ENCODE measurements at places on chromosomes 3 and 15.

DNA sequence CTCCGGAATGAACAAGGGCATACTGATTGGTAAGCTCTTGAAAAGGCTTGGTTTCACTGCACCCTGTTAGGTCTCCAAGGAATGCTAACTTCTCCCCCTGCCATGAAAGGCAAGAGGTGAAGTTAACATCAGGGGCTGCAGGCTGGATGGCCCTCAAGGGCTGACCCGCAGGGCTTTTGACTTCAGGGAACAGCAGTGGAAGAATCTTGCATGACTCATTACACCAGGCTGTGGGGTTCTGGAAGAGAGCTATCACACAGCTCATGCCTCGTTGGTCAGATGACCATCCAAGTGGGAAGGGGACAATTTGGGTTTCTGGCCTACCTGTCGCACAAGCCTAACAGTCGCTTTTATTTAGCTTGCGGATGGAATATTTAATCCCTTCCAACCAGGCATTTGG, 23.6 kb upstream of the ATG7 start:
- no peak for DNase-seq

GRCh38 chr3:15743587-15744009, 54.2 kb downstream of the ANKRD28 start:
- DNase-seq: no peak

- no peak for DNase-seq
Observed at GRCh38 chr15:92611995-92612745, 43.4 kb downstream of the FAM174B start.

GRCh38 chr3:172447611-172448579, at the start of gene GHSR:
GHSR (minus strand) TSS chr3:172448456; CDS start chr3:172448413, 43 bp downstream.
- no peak for DNase-seq

- DNase-seq: no peak
Observed at GRCh38 chr3:27185231-27185989, 183.8 kb downstream of the NEK10 start.

DNA sequence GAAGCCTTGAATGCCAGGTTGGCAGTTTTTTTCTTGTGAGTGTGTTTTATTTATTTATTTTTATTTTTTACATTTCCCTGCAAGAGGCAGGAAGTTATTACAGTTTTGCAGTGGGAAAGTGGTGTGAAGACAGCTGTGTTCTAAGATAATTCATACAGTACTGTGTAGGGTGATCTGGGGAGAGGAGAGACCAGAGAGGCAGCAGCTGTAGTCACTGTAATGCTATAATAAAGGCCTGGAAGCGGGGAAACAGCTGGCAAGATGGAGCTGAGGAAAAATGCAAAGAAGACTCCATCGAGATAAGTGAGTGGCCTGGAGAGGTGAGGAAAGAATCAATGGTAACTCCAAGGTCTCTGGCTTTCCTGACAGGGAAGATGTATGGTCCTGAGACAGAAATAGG, 23.1 kb downstream of the CNTN3 start:
- DNase-seq: no peak

GRCh38 chr3:117052395-117052794, 342.8 kb downstream of the TUSC7 start:
- DNase-seq: no peak

DNA sequence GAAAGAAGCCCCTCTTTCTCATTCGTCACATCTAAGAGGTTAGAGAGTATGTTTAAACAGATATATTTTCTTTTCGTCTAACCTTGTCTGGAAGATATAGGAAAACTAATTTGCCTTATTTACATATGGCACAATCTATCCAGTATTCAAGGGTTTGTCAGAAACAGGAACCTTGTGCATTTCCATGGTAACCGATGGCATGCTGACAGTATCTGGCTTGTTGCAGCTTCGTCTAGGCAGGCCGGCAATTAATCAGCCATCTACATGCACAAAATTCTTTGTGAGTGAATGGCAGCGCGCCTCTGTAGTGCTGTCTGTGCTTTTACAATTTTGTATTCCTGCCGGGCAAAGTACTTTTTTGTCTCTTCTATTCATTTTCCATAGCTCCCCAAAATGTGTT, 294.0 kb upstream of the SOX2 start:
- DNase-seq: no peak

DNA sequence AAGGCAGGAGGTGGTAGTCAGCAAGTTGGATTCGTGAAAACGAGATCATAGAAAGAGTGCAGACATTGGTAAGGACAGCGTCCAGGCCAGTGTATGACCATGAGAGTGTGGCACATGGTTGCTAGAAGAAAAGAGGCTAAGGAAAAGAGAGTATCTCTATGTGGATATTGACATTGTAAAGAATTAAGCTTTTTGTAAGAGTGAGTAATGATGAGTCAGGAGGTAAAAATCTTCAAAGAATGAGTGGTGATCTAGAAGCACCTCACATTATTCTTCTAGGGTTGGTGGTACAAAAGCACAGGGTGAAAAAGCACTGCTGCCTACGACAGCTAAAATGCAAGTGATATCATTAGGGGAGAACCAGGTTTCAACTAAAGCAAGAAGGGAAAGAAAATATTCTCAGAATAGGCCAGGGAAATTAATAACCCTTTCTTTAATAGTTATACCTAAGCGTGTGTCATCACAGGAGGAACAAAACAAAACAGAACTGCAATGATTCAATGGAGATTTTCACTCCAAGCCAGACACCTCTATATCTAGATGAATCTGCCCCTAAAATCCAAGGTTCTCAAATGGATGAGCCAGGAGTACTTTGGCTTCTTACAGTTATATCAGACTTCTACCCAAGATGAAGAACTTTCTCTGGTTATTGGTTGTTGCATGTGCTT, 884.7 kb downstream of the NAALADL2 start:
- no peak for DNase-seq

DNA sequence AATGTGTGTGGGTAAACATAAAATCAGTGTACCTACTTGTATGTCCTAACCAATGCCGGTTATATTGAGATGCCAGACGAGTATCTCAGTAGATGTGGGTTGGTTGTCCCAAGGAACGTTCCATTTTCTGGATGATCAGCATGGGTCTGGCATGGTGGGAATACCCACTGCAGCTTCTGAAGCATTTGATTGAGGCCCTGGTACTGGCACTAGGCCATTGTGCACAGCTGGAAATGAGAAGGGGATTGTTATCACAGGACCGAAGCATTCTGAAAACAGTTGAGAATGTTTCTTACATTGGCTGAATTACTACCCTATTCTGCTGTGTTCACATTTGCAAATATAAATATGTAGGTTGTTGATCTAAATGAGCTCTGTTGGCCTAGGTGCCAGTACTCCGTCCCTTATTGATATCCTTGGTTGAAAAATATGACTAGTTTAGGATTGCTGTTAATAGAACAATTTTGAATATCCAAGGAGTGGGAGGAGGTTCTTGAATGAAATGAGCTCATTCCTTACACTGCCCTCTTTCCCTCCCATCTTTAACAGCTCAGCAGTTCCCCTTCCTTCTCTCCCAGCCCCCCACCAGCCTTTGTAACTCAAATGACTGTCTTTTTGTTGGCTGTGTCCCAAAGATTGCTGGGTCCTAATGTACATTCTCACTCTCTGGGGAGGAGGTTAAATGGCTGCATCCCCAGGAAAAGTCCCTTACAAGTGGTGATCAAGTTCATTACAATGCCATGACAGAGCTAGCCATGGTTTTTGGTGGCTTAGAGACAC, 293.3 kb upstream of the TPM1 start:
- DNase-seq: no peak
